SIG-M5 (cell line): ENCODE measurements at places on chromosomes 5 and 9.

DNA sequence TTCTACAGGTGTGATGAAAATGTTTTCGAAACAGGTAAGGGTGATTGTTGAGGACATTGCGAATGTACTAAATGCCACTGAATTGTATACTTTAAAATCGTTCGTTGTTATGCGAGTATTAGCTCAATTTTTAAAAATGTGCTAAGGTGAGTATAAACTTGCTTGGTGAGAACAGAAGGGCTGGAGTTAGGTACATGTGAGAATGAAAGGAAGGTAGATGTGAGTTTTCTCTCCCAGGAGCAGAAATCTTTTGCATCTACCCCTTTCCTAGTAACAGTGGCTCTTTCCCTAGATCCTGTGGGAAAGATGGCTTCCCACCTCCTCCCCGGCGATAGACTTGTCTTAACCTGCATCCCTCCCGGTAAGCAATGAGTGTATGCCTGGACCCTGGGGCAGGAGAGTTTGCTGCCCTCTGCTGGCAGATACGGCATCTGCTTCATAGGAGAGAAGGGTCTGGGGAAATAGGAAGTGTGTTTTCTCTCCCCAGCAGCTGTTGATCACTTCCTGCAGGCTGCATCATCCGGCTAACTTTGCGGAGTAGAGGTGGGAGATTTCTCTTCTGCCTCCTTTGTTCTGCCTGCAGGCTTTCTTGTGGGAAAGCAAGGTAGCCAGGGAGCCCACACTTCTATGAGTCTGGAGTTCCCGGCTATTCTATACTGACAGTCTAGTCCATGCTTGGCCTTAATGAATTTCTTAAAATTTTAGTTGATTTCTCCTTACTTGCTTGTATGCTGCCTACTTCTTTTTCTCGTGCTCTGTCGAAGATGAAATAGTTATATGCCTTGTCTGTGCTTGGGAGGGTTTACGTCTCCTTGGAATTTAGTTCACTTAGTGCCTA, 373.3 kb upstream of the SEMA6A start:
- peak; percentile 36 for DNase-seq

DNA sequence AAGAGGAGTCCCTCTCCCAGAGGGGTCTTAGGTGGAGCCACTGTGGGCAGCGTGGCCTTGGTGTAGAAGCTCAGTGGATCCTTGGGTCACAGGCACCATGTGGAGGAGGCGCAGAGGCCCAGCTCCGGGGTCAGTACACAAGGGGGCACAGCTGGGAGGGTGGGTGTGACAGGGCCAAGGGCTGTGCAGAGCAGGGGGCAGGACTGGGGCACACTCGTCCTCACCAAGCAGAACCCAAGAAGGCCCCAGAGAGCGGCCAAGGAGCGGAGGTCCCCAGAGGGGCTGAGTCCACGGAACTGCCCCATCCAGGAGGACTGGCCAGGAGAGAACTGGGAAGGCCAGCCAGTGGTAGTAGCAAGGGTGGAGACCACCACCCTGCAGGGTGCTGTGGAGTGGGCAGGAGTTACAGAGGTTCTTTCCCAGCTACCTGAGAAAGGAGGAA, 2.5 kb upstream of the LPCAT1 start:
- no peak for DNase-seq

- no peak for DNase-seq
Observed at GRCh38 chr9:70921136-70921535, 200.3 kb downstream of the TRPM3 start.

- no peak for DNase-seq
Observed at GRCh38 chr5:89445106-89445745, 562.2 kb upstream of the MEF2C start.

DNA sequence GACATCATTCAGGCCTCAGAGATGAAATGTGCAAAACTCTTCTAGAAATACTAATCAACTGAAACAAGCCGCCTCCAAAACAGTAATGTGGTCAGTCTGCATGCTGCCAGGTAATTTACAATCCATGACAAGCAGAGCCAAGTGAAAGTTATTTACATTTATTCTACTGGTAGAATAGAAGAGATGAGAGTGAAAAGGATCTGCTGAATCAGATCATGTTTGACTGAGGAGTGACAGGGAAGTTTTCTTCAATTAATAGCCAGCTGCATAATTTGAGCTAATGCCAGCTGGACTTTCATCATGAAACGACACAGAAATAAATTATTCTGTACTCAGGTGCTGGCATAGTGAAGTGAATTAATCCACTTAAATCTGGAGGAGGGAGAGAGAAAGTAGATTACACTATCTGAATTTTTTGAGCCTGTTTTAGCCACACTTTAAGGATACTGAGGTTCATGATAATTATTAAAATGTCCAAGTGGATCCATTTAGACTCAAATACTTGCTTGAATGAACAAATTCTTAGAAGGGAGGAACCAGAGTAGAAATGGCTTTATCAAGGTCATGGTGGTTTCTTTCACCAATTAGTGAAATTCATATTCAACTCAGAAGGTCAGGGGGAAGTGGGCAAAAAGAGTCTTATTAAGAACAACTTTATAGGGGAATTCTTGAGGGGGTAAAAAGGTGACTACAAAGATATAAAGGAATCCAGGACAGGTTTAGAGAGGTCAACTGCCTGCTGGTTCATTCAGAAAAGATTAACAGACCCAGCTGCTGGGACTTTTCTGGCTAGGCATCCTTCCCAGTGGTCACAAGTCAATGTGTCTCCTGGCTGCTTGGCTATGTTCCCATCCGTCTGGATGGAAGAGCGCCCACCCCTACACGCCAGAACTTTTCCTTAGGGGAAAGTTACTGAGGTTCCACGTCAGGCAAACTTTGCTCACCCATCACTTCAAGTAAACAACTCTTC, 350.4 kb downstream of the PDE4D start:
- DNase-seq, result no peak

GRCh38 chr9:1052365-1053281, 2.5 kb downstream of the DMRT2 start:
- no peak for DNase-seq

DNA sequence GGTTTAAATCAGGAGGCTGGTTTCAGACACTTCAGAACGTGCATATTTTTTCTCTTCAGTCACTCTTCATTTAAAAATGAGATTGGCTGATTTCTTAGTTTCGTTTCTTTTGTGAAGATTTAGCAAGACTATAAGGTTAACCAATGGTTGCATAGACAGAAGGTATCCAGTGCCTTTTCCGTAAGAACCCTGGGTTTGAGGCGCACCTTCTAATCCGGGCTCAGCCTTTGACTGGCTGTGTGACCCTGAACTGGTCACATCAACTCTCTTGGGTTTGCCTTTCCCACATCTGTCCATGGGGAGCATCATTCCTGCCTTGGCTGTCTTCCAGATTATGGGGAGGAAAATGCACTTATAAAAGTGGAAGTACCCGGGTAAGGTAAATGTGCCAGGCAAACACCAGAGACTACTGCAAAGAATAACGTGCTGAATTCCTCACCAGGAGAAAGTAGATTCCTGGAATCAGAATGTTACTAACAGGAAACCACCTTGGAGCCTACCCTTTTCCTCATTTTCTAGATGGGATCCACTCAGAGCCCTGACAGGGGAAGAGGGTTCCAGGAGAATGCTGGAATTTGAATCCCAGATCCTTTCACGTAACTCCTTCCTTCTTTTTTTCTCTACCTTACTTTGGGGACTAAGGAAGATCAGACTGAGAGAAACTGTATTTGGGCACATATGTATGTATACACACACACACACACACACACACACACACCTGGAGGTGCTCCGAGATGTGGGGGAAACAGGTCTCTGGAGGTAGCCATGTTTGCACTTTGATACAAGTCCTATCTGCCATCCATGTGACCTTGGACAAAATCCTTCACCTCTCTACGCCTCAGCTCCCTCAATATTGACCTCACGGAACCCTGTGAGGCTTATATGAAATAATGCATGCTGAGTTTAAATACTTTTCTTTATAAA, 6.8 kb downstream of the HAND1 start:
- DNase-seq, result no peak

- no peak for DNase-seq
Observed at GRCh38 chr5:80667384-80667783, 12.6 kb upstream of the DHFR start.

DNA sequence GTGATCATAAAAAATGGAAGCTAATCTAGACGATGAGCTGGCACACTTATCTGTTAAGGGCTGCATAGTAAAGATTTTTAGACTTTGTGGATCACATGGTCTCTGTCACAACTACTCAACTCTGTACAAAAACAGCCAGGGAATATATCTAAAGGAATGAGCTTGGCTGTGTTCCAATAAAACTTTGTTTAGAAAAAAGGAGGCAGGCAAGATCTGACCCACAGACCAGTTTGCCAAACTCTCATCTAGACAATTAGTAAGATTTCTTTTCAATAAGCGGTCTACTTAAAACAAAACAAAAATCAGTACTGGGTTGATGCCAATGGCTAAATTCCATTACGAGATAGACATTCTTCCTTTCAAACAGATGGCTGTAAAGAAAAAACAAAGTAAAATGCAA, 53.0 kb upstream of the RETREG1 start:
- no peak for DNase-seq

DNA sequence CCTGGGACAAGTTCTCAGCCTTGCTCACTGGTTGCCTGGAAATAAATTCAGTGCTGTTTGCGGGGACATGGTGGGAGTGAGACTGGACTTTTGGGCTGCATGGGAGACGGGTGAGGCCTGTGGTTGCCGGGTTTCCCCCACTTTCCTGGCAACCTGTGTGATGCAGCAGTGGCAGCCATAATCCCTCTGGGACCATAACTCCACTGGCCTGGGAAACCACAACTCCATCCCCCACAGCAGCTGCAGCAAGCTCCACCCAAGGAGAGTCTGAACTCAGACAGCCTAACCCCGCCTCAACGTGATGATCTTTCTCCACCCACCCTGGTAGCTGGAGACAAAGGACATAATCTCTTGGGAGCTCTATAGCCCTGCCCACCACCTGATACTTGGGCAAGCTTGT, 349.9 kb downstream of the PIK3R1 start:
- no peak for DNase-seq

DNA sequence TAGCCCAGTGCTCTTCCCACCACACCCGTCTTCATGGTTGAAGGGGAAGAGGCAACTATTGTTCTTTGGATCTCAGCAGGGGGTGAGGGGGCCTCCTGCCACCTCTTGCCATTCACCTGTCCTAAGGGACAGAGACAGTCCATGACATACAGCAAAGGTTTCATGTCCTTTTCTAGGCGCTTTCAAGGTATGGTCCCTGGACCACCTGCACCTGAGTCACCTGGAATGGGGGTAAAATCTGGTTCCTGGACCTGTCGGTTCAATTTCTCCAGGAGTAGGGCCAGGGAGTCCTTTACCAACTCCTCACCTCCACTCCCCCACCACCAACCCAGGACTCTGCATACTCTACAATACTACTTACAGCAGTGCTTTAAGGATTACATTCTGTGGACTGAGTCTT, 33.5 kb upstream of the SAP30L start:
- no peak for DNase-seq

DNA sequence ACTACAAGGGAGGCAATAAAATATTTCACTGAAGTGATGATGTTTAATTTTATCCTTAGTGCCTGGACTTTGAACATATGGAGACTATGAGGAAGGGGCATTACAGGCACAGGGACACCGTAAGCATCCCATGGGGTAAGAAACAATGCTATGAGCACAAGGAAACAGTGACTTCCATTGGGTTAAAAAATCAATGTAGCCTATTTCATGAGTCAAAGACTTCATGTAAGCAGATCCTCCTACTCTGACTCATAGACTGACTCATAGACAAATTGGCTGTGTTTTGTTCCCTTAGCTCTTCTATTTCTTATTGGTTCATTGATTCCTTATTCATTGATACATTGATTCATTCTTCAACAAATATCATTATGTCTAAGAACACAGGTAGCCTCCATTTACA, 351.0 kb downstream of the PRELID2 start:
- DNase-seq, result no peak

DNA sequence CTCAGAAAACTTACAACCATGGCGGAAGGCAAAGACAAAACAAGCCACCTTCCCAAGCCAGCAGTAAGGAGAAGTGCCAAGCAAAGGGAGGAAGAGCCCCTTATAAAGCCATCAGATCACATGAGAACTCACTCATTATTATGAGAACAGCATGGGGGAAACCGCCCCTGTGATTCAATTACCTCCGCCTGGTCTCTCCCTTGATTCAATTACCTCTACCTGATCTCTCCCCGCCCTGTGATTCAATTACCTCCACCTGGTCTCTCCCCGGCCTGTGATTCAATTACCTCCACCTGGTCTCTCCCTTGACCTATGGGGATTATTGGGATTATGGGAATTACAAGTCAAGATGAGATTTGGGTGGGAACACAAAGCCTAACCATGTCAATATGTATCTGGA, 467.3 kb upstream of the FTMT start:
- no peak for DNase-seq

DNA sequence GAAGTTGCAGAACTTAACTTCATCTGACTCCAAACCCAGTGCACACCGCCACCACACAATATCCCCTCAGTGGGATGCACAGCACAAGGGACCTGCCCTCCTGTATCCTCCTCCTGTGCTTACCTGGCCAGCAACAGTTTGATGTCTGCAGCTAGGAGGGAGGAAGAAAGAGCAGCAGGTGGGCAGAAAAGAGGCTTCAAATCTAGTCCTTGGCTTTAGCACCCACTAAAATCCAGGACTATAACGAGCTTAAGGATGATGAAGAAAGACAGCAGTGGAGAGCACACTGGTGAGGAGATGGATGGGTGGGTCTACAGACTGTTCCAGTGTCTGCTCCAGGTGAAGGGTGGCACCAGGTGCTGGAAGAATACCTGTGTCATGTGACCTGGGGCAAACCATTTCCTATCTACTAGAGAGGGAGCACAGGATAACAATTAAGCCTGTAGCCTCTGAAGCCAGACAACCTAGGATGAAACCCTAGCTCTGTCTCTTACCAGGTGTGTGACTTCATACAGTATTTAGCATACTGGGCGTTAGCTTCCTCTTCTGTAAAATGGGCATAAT, 100.0 kb downstream of the SH3TC2 start:
- no peak for DNase-seq

DNA sequence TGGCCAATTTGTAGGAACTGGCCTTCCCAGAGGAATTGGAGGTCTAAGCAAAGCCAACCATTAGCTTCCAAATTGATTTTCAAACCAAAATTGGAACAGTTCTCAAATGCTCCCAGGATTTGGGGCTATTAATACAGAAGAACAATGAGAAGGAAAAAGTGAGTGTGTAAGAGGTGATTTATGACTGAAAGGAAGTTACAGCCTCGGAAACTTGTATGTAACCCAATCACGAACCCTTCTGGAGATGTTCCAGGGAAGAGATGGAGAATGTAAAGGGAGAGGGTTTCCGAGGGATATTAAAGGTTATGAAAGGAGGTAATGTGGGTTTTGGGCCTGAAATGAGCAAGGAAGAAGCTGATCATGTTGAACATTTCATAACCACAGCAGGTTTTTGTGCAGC, 93.2 kb upstream of the CXCL14 start:
- DNase-seq, result no peak

GRCh38 chr9:124504530-124505005, 2.6 kb downstream of the NR5A1 start:
- DNase-seq, result no peak

DNA sequence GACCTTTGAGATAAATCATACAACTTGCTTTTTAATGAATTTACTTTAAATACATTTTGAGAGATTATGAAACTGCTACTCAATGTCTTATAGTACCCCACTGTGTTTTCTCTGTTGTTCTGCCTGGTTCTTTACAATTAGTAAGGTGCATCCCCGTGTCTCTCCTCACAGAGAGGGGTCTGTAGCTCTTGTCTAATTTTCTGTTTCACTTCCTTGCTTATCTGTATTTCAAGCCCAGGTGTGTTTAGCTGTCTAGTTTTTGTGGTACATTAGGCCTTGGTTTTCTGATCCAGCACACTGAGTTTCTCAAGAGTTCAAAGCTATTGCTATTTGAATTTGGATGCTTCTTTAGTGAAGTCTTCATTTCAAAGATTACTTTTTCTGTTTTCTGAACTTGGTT, 105.1 kb downstream of the MAST4 start:
- no peak for DNase-seq

- DNase-seq, result no peak
Observed at GRCh38 chr9:5402217-5402616, 35.5 kb downstream of the PLGRKT start.
